HCT116 (cell line): ENCODE measurements at places on chromosomes 13 and 19.

DNA sequence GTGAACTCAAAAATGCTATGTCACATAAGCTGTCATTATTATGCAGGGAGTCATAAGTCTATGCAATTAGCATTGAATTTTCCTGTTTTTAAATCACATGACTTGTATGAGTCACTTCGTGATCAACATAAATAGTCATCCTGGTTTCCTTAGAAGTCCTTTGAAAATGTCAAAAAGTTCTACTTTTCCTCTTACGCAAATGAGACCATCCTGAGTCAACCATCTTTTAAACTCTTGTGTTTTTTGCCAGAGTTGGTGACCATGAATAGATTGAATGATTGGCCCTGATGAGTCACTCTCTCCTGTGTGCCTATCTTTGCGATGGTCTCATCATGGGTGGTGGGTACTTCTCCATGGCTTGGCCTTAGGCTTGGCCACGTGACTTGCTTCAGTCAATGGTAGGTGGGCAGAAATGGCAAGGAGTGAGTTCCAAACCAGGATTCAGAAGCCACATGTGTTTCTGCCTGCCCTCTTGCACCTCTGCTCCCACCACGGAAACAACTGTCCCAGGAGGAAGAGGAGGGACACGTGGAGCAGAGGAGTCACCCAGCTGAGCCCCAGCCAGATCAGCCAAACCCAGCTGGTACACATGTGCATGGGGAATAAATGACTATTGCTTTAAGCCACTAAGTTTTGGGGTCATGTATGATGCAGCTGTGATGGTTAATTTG lies 123.5 kb upstream of the CACNA1A start:
- DNase-seq, result no peak

DNA sequence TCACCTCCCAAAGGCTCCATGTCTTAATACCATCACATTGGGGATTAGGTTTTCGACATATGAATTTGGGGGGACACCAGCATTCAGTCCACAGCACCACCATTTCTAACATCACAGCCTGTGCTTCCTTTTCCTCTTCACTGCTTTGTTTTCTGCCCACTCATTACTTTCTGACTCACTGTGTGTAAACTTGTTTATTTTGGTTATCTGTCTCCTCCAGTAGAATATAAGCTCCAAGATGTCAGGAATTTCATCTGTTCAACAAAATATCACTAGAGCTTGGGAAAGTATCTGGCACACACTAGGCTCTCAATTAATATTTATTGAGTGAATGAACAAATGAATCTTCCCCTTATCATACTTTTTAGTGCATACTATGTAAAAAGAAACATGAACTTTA lies 152.0 kb downstream of the NUFIP1 start:
- no peak for DNase-seq

DNA sequence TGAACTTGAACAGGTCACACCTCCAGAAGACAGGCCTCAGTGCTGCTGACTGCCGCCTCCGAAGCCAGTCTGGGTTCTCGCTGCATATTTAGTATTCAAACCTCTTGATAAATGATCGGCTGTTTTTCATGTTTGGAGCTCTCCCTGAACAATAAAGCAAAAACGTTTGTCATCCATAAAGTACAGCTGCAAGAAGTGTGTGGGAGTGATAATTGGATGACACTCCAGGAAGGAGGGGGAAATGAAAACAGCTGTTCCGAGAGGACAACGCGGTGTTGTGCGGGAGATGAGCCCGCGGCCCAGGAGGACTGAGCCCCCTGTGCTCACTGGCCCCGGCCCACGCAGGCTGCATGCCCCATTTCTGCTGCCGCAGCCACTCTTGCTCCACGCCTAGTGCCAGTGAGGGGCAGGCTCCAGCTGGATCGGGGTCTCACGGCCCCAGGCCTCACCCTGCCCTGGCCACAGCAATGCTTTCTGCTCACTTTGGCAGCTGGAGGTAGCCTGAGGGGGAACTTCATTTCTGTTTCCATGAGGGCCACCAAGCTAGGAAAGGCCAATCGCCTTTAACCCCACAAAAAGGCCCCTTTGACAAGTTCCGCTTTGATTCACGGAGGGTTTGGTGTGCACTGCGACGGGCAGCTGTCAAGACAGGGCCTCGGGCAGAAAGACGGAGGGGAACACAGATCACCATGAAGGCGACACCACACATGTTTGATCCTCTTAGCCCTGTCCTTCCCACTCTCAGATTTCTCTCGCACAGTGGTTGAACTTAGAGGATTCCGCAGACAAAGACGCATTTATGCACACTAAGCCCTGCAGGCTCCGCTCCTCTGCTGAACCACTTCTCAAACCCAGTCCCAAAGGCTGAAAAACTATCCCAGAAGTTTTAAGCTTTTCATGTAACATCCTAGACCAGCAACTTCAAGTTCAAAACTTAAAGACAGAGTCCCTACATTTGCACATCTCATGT lies 537.6 kb downstream of the EFNB2 start:
- DNase-seq, result no peak

DNA sequence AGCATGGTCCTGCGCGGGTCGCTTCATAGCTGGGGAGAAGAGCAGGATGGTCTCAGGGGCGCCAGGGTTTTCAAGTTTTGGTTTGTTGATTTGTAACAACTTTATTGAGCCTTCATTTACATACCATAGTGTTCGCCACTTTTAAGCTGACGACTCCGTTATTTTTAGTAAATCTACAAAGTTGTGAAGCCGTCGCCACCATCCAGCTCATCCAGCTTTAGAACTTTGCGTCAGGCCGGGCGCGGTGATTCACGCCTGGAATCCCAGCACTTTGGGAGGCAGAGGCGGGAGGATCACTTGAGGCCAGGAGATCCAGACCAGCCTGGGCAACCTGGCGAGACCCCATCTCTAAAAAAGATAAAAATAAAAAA lies 404 bp downstream of the C19orf44 start:
- no peak for DNase-seq
